Umbilical cord (tissue), 2 donors: ENCODE measurements at places on chromosomes 1 and 21. TPM values are rescaled to one million over a fixed set of nuclear protein-coding genes. Genes with fewer than 3 reads are reported as not detected.

DNA sequence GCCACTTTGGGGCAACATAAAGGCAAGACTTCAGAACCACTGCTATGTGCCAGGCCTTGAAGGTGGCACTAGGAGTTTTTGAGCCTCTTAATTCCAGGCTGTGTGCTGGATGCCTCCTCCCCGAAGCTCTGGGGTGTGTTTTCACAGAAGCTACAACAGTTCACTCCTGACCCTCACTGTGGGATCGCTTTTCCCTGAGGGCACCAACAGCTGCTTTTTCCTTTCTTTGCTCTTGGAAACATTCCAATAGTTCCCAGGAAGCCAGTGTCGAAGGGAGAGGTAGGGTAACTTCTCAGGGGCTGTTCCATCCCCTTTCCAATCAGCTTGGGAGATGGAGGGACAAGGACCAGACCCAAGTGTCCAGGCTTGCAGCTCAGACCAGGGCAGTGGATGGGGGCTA, 153.4 kb downstream of the C1orf94 start:
- no peak for DNase-seq

DNA sequence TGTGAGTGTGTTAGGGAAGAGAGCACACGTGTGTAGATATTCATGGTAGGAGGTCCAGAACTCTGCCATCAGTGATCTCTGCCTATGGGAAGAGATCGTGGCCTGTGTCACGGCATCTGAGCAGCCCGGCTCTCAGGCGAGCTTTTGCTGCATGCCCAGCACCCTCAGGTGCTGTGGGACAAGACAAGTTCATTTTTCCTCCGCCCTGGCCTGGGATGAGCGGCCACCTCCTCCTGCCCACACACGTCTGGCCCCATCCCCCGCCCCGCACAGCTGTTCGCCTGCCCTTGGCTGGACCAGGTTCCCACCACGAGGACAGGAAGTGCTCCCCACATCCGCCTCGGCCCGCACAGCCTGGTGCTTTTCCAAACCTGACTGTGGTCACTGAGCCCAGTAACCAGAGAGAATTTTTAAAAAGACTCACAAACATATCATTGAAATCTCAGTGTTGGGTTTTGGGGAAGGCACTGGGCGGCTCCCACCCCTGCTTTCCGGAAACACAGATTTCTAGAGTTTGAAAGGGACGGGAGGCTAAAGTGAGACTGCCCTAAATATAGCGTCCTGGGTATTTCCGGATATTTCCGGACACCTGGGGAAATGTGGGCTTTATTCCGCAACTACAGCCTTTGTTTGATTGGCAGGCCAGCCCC, 18.0 kb downstream of the BMP8A start:
- DNase-seq, result no peak

DNA sequence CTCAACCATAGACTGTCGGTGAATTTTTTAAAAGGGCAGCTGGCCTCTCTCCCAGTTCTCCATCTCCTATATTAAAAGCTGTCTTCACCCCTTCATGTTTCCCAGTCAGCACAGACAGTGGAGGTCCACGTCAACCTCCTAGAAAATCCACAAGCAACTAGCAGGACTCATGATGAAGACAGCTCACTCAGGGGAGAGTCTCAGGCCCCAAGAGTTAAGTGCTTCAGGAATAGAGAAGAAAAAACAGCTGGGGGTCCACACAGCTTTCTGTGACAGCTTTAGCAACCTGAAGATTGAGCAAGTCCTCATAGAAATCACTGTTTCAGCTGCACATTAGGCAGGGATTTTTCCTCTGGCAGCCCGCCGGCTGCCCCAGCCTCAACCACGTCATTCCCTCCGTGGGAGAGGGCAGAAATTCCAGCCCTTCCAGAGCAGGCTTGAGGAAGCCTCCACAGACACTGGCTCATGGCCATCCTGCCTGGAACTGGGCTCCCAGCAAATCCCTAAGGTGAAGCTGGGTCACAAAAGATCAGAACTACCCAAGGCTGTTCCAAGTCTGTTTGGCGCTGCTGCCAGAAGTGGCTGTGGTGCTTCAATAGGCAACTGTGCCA, 15.2 kb downstream of the GPR161 start:
- peak; percentile 94 for DNase-seq

GRCh38 chr1:19769211-19769932, 30.3 kb downstream of the TMCO4 start:
- no peak for DNase-seq

GRCh38 chr1:153515504-153516394, 20.0 kb downstream of the S100A6 start:
- DNase-seq, result peak; percentile 26

- DNase-seq, result peak; percentile 49
Measured at GRCh38 chr21:26513212-26513611, 59.9 kb downstream of the CYYR1 start.

DNA sequence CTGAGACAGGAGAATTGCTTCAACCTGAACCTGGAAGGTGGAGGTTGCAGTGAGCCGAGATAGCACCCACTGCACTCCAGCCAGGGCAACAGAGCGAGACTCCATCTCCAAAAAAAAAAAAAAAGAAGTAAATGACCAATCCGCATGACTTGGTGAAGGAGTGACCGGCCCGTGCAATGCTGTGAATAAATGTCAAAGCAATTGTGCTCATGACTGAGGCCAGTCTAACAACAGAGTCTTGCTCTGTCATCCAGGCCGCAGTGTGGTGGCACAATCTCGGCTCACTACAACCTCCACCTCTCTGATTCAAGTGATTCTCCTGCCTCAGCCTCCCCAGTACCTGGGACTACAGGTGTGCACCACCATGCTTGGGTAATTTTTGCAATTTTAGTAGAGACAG, 27.8 kb upstream of the SLC19A1 start:
- no peak for DNase-seq

- no peak for DNase-seq
Measured at GRCh38 chr21:42367367-42368165, 1.2 kb upstream of the TFF1 start.

DNA sequence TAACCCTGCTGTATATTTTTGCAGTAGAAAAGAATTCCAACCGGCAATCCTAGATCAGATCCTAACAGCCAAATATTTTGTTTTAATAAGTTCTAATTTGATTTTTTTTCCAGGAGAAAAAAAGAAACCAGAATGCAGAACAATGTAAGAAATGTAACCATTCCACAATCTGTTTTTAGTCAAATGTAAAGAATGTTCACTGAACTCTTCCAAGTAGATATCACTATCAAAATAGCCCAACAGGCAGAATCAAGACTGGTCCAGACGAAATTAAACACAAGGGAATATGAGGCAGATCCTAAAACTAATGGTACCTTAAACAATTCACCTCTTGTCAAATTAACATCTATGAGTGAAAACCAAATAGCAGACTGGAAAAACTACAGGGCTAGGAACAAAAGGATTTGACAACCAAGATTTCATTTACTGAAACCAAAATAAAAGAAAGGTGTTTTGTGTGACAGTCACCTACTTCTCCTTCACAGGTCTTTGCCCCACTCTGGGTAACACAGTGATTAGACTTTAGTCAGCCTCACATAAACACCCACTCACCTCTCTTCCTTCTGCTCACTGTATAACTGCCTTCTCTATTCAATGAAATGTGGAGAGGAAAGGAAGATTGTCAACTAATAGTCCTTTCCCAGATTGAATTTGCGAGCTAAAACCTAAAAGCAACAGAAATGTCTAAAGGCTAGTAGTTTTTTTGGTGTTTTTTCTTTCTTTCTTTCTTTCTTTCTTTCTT, 137.9 kb downstream of the FAF1 start:
- DNase-seq, result peak; percentile 8

- DNase-seq, result peak; percentile 98
Measured at GRCh38 chr1:67957066-67957465, 93.4 kb downstream of the DIRAS3 start.

GRCh38 chr1:43600033-43601020, 49.6 kb upstream of the KDM4A start:
- DNase-seq, result no peak

The RAB25 gene
- 2.2 TPM for total RNA-seq

The KCNK1 gene
- total RNA-seq, result 14.2 TPM
